ENCODE measurements at places on chromosomes 2 and 18.

GRCh38 chr2:47014564-47015051 is 99.0 kb upstream of the MCFD2 start:
- DNase-seq: no peak

- no peak for DNase-seq
These were observed 54.1 kb upstream of the AQP4 start for GRCh38 chr18:26919627-26920026.

- DNase-seq: no peak
These were observed 213.3 kb downstream of the ACKR3 start for GRCh38 chr2:236782938-236783337.

DNA sequence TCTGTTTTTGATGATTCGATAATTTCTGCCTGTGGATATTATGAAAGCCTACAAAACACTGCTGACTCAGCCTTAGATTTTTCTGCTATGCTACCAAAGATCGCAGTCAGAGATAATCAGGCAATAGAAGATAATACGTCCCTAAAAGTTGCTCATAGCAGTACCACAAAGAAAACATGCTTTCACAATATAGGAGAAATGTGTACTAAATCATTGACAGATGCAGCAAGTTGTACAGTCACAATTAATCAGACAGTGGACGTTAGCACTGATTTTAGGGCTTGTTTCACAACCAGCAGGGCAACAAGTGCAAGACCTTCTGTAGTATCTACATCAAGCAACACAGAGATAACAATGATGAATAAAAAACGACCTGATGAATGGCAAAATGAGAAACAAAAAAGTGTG is 19.5 kb downstream of the RBM44 start:
- DNase-seq: no peak

- DNase-seq: no peak
These were observed 49.4 kb upstream of the SH3RF3 start for GRCh38 chr2:109079590-109079989.

GRCh38 chr2:108621087-108621559 is 86.9 kb downstream of the LIMS1 start:
- peak; percentile 50 for DNase-seq

DNA sequence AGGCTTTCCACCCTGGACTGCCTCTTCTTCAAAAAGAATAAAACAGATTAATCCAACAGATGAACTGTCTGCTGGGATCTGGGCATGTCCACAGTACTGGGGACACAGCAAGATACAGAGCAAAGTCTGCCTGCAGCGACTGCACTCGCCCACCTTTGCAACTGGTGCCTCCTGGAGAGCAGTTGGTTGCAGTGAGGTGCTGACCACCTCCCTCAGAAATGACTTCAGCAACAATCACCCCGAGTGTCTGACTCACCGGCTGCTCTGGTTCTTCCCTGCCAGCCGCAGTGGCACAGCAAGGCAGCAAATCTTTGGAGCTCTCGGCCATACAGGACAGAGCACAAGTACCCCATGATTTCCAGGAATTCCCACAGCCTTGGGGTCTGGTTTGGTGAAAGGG is 179.7 kb downstream of the ANAPC1 start:
- DNase-seq: no peak

- DNase-seq: no peak
These were observed 769.9 kb upstream of the FSHR start for GRCh38 chr2:49924044-49924817.

GRCh38 chr2:239327536-239328350 is 73.1 kb downstream of the HDAC4 start:
- no peak for DNase-seq

DNA sequence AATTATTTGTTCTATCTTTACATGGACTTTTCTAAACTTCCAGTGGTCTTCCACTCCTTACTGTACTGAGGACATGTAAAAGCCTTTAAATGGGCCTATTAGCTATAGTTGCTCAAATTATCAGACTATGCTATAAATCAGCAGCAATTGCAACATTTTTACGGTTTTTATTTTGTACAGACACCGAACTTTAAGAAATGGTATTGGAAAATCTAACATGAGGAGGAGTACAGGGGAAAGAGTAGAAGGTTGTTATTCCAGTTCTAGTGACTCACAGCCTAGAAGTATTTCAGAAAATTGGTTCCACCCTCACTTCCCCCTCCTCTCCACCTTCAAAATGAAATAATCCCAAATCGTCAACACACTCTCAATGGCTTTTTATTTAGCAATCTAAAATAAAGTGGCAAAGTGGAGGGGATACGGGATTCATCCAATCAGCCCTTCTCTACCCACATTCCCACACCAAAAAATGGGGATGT is 1.1 kb downstream of the NCKAP1 start:
- no peak for DNase-seq

- DNase-seq: no peak
These were observed 17.6 kb upstream of the COPS8 start for GRCh38 chr2:237068005-237068576.

- no peak for DNase-seq
These were observed 249.0 kb downstream of the TTC32 start for GRCh38 chr2:19652811-19653210.

DNA sequence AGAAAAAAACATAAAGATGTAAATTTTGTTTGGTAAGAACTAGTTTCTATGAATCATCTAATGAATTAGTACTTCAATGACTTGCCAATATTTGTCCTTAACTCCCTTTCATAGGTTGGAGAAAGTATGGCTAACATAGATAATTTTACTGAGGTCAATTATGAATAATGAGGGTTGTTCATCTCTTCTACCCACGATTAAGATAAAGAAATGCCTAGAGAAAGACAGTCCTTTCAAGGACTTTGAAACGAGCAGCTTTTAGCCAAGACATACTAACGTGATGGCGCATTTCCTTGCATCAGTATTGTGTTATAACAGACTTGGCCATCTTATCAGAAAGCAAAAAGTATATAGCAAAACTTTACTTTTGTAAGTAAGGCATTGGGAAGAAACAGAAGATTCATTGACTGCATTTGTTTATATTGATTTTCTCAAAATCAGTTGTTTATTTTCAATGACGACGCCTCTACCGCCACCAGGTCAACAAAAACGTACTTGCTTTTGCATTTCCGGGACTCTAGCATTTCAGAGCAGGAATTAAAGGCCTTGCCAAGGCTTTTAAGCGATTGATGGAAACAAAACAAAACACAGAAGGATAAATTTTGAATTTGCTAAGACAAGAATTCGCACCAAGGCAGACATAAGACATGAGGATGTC is 961 bp downstream of the RBM43 start:
- DNase-seq: no peak

- no peak for DNase-seq
These were observed 39.4 kb downstream of the DDX18 start for GRCh38 chr2:117853873-117854272.

- peak; percentile 87 for DNase-seq
These were observed 37.8 kb downstream of the PCBP1 start for GRCh38 chr2:70124983-70125480.
